ENCODE measurements at places on chromosomes 6 and 20.

GRCh38 chr6:69609836-69610472 lies 186.9 kb downstream of the LMBRD1 start:
- DNase-seq, result no peak

DNA sequence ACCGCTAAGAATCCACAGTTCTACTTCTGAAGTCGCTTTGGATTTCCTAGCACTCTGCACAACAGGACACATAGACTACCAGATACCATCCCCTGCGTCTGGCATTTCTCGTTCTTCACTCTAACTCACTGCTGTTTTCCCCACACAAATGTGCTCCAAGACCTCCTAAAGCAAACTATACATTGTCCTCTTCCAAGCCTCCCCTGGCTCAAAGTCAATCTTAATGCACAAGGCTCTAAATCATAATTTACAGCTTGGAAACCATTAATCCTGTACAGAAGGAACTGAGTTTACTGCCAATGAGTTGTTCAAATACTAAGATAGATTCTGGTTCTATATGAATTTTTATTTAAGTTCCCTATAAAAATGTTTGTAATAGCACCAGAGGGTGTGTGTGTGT lies 128.5 kb downstream of the HIVEP2 start:
- DNase-seq, result no peak

- DNase-seq, result no peak
Measured at GRCh38 chr20:35171753-35172433, at the start of gene PROCR. TSS of gene PROCR (plus strand) at chr20:35172072. CDS start at chr20:35172155, 83 bp downstream.

DNA sequence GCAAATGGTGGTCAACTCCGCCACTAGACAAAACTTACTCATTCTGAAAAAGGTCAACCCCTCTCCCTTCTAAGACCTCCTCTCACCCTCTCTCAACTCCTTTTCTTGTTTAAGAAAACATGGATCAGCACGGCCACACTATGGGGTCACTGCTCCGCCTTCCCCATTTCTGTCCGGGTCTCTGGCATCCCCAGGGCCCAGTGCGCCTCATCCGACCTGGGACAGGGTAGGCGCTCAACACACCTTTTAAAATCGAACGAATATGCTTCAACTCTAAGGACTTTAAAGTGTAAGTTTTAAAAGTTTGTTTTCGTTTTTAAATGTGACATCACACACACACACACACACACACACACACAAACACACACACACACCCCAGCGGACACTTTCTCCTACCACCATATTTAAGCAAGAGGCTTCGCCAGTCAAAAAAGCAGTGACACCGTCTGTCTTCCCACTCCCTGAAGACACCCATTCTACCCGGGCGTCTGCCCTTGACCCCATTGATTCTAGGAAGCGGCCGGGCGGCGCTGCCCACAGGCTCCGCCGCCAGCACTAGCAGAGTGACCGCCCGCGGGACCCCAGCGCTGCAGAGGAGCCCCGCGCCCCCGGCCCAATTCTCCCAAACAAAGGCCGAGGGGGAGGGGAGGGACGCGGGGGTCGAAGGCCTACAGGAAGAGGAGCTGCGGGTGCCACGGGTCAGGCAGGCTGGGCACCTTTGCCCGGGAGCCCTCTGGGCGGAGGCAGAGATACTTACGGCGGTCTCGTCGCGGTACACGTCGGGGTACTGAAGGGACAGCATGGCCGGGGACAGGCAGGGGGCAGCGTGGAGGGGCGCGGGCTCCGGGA lies 568 bp downstream of the PREP start:
- peak; percentile 3 for DNase-seq

DNA sequence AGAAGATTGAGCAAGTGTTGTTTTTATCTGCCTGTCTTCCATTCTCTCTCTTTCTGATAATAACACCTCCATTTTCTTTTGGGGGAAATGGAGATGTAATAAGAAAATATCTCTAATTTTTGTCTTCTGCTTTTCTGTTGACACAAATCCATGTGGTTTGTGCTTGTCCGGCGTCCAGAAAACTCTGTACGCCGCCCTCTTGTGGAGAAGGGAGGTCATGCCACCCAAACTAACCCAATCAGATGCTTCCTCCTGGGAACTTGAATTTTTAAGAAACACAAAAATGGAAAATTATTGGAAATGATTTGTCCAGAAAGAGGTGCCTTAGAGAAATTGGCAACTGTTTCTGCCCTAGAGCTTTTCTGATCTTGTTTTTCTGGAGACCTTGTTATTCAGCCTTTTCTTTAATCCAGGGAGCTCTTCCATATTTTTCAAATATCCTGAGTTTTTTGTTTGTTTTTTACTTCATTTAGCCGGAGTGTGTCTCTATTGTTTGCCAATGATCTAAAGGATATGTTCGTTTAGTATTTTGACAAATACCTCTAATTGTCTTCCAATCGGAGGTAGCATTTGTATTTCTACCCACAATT lies 17.8 kb upstream of the FNDC1 start:
- no peak for DNase-seq

DNA sequence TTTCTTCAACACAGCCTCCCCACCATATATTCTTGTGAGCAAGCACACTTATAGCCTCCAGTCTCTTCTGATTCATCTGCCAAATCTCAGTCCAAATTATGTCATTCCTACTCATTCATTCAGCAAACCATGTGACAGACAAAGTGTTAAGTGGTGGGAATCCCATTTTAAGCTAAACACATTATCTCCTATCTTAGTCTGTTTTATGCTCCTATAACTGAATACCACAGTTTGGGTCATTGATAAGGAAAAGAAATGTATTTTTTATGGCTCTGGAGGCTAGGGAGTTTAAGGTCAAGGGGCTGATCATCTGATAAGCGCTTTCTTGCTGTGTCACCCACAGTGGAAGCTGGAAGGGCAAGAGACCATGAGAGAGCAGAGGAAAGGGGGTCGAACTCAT lies 23.9 kb upstream of the SMIM13 start:
- DNase-seq, result no peak

GRCh38 chr20:18256440-18257090 lies 31.8 kb upstream of the ZNF133 start:
- no peak for DNase-seq
